ENCODE measurements at places on chromosomes 11 and 22.

DNA sequence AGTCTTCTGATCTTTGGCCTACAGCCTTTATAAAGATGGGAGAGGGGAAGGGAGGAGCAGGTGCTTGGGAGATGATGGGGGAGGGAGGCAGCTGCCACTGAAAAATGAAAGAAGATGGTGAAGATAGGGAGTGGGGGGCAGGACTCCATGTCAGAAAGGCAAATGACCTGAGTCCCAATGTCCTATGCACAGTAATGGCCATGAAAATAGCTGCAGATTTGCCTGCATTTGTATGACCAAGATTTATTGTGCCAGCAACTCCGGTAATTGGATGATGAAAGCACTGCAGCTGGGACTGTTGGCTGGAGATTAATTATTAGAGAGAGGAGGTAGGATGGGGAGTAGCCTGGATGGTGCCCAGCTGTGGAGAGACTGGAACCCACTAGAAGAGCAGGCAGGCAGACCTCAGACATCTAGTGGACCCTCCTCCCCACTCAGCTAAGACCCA is 36.1 kb downstream of the NEU3 start:
- no peak for DNase-seq

DNA sequence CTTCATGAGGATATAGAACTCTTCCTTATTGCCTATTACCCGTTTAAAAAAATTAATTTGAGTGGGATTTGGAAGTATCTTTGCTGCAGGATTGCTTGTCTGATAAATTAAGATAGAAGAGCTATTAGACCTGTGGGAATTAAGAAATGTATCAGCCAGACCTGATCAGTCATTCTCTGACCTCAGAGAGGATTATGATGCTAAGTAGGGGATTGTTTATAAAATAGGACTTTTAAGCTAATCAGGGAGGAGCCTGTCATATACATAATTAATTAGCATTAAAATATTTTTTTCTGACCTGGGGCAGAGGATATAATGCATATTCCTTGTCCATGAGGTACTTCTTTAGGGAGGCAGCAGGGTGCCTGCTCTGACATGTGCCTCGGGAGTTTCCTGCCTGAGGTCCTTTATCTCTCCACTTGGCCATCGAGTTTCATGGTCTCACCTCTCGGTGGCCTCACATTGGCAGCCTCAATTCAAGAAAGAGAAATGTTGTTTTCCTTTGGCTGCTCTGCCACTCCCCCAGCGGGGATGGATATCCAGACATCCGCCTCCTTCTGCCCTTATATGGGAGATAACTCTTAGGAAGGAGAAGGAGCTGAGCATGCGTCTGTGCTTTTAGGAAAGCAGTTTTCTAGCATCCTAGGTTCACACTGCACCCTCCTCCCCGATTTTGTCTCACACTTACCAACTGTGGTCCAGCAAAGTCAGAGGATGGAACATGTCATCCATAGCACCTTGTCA is 41.1 kb downstream of the DIXDC1 start:
- peak; percentile 59 for DNase-seq

- DNase-seq: no peak
Measured at GRCh38 chr11:24357620-24358410, 139.0 kb upstream of the LUZP2 start.

GRCh38 chr22:49791682-49792081 is 36.0 kb downstream of the BRD1 start:
- DNase-seq: no peak

GRCh38 chr22:22840780-22841179 is 46.8 kb upstream of the IGLL5 start:
- DNase-seq: no peak

- no peak for DNase-seq
Measured at GRCh38 chr22:42265321-42265720, 5.1 kb downstream of the TCF20 start.

DNA sequence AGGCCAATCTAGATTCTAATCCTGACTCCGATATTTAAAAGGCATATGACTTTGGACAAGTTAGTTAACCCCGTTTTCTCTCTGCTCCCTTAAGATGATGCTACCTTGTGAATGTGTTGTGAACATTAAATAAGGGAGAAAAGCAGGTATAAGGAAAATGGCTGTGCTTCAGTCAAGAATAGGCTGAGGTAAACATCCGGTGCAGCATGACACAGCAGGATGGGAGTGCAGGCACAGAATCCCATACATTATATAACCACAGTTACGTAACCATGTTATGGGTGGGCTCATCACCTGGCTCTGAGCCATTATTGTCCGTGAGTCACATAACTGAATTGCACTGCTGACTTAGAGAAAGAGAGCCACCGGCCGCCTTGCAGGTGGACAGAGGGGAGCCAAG is 382.2 kb upstream of the ANO5 start:
- DNase-seq: no peak

GRCh38 chr11:78688460-78688859 is 113.8 kb upstream of the NARS2 start:
- no peak for DNase-seq

DNA sequence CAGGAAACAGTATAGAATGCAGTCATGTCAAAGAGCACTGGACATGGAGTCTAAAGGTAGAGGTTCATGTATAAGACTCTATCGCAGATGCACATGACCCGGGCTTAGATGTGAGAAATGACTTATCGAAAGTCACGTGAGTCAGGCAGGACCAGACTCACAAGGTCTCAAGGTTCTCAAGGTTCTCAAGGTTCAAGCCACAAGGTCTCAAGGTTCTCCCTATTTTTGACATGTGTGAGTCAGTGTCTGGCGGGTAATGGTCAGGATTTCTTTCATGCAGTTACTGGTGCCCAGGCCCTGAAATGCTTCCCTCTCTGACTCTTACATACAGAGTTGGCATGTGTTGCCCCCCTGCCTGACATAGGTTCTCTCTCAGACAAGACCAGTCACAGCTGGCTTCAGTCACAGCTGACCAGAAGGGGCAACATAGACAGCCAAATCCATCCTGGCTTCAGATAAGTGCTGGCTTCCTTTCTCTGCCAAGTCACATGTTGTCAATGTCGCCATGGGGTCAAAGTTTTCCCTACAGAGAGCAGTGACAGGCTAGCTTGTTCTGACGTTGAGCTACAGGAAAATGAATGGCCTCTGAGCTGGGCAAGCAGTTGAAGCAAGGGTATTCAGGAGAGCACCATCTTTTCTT is 10.1 kb downstream of the CSRP3 start:
- no peak for DNase-seq

DNA sequence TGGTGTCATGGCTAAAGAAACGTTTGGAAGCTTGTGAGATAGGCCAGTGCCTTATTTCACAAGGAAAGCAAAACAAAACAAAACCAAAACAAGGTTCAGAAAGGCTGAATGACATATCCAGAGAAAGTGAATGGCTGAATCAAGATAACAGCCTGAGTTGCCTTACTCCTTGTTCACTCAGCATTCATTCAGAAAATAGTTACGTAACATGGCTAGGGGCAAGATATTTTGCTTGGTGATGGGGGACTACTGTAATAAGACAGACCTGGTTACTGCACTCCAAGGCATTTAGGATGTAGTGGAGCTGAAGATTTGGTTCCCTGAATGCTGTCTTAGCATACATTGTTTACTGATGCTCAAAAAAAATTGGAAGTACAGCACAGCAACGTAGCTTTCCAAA is 47.7 kb downstream of the C11orf91 start:
- DNase-seq: no peak

GRCh38 chr11:17991783-17992433 is 20.9 kb downstream of the SERGEF start:
- no peak for DNase-seq

DNA sequence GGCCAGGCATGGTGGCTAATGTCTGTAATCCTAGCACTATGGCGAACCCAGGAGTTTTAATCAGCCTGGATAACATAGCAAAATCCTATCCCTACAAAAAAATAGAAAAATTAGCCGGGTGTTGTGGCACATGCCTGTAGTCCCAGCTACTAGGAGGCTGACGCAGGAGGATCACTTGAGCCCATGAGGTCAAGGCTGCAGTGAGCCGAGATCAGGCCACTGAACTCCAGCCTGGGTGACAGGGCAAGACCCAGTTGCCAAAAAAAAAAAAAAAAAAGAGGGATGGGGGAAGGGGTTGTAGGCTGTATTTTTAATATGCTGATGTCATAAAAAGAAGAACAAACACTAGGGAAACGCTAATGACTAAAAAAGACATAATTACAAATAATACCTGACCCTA is 12.1 kb downstream of the DDX6 start:
- no peak for DNase-seq

DNA sequence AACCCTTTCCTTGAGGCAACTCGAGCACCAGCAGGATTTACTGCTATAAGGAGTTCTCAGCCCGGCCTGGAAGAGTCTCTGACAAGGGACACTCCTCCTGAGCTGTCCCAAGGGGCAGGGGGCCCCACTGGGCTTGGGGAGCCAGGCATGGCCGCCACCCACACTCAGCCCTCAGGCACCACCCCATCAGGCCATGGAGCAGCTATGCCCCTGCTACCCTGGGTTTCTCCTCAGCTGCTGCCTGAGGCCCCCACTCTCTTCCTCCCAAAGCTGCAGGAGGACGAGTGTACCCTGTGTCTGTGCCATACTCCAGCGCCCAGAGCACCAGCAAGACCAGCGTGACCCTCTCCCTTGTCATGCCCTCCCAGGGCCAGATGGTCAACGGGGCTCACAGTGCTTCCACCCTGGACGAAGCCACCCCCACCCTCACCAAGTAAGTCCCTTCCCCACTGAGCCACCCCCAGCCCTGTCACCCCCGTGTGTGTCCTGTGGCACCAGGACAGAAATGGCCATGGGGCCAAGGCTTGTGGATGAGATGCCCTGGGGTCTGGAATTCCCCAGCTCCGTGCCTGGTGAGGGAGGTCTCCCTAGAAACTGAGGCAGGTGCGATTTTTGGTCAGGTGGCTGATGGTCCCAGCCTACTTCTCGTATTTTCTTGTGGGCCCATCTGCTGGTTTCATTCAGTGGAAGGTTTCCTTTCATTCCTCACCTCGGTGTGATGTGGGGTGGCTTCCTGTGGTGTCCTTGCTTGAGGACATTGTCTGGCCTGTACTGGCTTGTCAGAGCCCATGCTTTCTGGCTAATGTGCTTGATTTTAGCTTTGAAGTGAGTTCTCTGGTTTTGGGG is 28.4 kb downstream of the TAB1 start:
- no peak for DNase-seq

DNA sequence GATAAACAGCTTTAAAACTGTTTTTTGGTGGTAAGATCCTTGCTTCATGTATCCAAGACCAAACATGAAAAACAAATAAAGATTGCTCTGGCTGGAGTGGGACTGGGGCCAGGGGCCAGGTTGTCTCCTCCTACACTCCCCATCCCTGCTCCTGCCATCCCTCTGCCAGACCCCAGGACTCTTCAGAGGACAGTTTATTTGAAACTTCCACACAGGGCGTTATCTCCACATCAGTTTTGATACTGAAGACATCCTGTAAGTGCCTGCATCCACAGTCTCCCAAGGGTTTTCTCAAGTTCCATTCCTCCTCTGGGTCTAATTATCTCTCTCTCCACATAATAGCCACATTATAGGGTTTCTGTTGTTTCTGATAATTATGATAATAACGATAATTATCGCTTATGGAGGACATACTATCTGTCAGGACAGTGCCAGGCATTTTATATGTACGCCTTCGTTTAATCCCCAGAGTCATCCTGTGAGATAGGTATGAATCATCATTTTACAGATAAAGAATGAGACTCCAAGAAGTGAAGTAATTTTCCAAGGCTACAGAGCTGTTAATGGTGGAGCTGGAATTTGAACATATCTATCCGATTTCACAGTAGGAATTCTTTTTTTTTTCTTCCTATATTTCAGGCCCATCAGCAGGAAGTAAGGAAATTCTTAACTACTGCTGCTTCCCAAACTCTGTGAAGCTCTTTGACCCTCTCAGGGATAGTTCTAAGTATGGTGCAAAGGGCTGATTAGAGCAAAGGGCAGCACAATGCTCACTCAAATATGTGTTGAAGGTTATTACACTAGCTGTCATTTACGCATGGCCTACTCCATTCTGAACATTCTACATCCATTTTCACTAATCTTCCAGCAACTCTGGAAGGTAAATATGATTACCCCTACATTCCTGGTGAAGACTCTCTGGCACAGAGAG is 488.0 kb upstream of the CCDC90B start:
- DNase-seq: no peak

DNA sequence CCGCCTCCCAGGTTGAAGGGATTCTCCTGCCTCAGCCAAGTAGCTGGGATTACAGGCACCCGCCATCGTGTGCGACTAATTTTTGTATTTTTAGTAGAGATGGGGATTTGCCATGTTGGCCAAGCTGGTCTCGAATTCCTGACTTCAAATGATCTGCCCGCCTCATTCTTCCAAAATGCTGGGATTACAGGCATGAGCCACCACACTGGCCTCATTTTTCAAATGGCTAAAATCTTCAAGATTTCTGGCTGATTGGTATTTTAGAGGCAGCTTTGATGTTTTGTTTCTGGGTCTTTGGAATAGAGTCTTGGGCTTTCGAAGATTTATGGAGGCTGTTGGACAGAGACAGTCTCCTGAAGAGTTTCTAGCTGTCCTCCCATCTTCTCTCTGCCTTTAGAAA is 5.8 kb upstream of the SLC3A2 start:
- no peak for DNase-seq

GRCh38 chr22:26547837-26548236 is 35.6 kb upstream of the TFIP11 start:
- DNase-seq: no peak

DNA sequence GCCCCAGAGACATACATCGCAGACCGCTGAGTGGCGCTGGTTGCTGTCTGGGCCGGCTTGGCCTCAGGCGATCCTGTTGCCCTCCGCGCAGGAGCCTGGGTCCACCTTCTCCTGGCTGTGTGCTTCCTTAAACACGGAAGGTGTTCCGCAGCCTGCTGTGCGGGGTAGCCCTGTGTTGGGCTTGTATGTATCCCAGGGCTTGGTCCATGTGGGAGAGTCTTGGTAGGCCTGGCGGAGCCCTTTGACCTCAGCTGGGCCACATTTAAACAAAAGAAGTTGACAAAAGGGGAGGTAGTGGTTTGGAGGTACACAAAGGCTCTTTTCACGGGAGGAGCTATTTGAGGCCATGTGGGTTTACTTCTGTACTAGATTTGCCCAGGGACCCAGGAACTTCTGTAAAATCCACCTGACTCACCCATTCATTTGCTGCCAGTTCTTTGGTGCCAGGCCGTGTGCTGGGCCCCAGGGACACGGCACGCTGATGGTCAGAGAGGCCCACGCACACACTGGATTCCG is 11.0 kb upstream of the GRAMD4 start:
- no peak for DNase-seq

DNA sequence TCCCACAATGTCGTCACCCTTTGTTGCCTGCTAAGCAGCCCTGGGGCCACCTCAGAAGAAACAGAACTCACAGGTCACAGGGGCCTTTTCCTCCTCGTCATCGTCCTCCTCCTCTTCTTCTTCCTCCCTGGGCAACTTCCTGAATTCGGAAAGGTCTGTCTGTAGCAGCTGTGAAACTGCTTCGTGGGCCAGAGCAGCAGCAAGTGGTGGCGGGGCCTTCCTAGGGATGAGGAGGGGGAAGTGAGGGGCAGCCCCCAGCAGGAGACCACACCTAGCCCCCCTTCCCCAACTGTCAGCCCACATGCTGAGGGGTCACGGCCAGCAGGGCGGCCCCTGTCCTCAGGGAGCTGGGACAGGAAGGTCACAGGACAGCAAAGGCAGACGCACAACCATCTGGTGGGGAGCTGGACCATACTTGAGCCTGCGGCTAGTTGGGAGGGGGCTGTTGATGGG is 13.2 kb downstream of the PPM1F start:
- DNase-seq: no peak

Measured in H1 (cell line).